ENCODE measurements at places on chromosomes 7 and 10.
A peak's percentile ranks its signal among the peaks of the same experiment; 100 is the strongest.

DNA sequence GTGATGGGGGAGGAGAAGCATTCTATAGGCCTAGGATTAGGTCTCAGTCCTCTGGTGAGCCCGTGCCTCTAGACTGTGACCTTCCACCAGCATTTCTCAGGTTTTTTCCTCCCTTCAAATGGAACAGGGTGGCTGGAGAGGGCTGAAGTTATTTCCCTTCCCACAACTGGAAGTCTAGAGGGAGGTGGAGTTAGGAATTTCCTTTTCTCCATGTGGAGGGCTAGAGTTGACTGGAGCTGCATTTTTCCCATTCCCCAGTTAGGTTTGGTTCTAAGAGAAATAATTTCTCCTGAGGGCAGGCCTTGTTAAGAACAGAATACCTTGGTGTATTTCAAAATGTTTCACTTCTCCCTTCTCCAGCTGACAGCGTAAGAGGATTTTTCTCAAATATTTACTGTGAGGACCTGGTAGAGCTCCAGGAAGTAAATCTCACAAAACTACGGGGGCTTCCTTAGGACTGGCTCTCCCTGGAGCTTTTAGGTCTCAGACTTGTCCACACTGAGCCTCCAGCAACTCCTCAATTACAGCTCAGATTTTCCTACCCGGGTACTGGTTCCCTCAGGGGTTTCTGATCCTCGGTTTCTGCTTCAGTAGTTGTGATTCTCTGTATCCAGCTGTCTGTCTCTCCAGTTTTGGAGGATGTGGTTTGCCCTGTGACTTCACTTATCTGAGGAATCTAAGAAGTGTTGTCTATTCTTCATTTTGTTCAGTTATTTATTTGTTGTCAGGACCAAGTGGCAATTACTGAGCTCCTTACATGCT is 6.0 kb upstream of the REEP3 start:
- DNase-seq: peak; percentile 29

- DNase-seq: peak; percentile 58
Observed at GRCh38 chr10:76428551-76429367, 997.3 kb downstream of the LRMDA start.

DNA sequence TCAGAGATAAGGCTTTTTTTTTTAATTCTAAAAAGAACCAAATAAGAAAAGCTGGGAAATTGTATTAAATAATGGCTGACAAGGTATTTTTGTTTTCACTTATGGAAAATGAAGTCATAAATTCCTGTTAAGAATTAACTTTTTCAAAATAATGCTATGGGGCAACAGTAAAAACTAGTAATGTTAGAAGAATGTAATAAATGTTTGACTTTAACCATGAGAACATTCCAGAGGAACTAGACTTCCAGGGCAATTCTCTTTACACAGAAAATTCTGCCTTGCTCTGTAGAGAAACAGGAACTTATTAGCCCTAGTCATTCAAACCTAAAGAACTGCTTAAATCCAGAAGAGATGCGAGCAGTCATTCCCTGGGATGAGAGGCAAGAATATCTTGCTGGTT is 571.1 kb downstream of the IPMK start:
- DNase-seq: no peak

GRCh38 chr10:76946270-76946669 is 691.3 kb downstream of the KCNMA1 start:
- DNase-seq: no peak

DNA sequence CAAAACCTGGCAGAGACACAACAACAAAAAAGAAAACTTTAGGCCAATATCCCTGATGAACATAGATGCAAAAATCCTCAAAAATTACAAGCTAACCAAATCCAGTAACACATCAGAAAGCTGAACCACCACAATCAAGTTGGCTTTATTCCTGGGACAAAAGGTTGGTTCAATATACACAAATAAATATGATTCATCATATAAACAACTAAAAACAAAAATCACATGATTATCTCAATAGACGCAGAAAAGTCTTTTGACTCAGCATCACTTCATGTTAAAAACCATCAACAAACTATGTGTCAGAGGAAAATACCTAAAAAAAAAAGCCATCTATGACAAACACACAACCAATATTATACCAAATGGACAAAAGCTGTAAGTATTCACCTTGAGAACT is 283.5 kb downstream of the THSD7A start:
- no peak for DNase-seq

GRCh38 chr10:5604961-5605360 is 61.4 kb downstream of the ASB13 start:
- no peak for DNase-seq

DNA sequence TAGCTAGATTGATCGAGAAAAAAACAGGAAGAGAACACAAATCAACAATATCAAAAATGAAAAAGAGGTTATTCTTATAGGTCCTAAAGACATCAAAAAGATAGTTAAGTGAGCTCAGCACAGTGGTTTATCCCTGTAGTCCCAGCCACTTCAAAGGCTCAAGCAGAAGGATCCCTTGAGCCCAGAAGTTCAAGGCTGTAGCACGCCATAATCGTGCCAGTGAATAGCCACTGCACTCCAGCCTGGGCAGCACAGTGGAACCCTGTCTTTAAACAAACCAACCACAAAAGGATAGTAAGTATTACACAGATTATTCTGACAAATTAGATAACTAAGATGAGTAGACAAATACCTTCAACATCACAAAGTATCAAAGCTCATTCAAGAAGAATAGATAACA is 83.2 kb downstream of the HBP1 start:
- no peak for DNase-seq

- DNase-seq: no peak
Observed at GRCh38 chr7:132609906-132610520, 33.7 kb upstream of the PLXNA4 start.

DNA sequence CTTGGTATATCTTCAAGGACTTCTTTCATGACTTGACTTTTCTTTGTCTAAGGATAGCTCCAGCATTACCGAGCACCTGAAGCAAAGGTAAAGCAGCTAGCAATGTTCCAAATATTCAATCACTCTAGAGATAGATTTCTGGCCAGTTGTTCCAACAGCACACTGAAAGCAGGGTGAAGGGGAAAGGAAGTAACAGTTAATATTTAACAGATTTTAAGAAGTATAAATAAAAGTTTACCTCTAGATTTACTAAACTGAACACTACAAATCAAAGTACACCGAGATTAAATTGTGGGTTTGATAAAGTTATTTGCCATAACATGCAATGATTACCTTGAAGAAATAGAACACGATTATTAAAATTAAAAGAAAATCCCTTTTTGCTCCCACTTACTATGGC is 70.9 kb upstream of the GRID1 start:
- DNase-seq: no peak

- peak; percentile 40 for DNase-seq
Observed at GRCh38 chr10:91409069-91409868, 875 bp upstream of the HECTD2 start.

DNA sequence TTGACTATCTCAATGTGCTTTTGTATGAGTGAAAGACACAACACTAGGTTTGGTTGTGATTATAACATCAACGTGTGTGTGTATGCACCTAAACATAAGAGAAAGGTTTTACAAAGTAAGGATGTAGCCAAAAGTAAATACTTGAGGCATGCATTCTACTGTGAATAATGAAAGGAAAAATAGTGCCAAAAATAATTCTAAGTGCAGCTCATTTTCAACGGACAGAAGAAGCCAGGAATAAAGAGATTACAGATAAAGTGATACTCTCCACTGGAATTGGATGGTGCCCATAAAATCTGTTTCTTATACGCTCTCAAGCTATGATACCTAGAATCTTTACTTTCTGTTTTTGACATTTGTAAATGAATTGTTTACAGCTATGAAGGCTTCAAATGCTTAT is 135.0 kb upstream of the TMEM72 start:
- DNase-seq: no peak

GRCh38 chr10:3972460-3973301 is 187.7 kb upstream of the KLF6 start:
- DNase-seq: no peak

- no peak for DNase-seq
Observed at GRCh38 chr10:66218981-66219587, 706.8 kb upstream of the LRRTM3 start.

DNA sequence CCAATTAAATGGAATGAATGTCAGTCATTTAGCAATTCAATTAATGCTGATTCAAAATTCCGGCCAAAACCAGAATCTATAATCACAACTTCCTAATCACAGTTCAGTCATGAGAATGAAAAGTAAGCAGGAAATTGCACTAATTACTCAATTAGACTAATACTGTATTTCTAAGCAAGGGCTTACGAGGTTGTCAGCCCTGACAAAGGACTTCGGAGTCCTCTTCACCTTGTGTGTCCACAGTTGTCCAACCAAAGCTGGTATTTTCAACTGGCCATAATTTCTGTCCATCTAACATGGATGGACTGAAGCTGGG is 17.4 kb downstream of the CPA1 start:
- no peak for DNase-seq

GRCh38 chr7:109763611-109764010 is 1193.9 kb downstream of the DNAJB9 start:
- DNase-seq: no peak

DNA sequence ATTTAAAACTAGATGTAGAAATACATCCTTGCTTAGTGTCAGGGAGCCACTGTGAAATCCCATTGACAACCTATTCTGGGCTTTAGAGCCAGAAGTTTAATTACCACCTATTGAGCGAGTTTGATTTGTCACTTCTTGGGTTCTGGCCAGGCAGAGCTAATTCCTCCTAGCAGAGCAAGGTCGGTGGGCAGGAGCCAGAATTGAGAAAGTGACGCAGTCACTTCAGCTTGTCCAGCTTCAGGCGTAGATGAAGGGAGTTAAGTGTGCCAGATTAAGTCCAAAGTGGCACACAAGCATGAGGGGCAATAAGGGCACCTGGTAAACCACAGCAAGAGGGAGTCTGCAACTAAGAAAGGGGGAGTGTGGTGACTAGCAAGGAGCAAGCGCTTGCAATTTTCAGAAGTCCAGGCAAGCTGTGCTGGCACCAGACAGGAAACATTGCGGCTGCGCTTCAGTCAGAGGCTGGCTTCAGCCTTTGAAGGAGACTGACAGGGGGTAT is 119.4 kb downstream of the ST7 start:
- peak; percentile 41 for DNase-seq

- DNase-seq: no peak
Observed at GRCh38 chr7:70053421-70053820, 455.1 kb downstream of the AUTS2 start.

DNA sequence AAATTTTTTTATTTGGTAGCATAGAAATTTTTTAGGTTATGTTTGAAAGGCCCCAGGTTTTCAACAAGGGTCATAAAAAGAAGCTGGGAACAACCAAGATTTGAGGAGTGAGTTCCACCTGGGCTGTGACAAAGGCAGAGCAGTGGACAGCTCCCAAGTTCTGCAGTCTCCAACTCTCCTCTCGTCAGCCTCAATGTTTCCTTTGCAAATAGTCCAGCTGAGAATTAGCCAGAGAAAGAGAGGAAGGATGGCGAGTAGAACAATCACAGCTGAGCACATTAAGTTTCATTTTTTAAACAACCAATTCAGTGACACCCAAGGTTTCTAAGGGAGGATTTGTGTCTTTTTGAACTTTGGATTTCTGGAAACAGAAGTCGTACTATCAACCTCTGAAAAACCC is 143.2 kb downstream of the NRCAM start:
- no peak for DNase-seq

GRCh38 chr10:116521424-116522290 is 24.1 kb upstream of the PNLIP start:
- peak; percentile 23 for DNase-seq

DNA sequence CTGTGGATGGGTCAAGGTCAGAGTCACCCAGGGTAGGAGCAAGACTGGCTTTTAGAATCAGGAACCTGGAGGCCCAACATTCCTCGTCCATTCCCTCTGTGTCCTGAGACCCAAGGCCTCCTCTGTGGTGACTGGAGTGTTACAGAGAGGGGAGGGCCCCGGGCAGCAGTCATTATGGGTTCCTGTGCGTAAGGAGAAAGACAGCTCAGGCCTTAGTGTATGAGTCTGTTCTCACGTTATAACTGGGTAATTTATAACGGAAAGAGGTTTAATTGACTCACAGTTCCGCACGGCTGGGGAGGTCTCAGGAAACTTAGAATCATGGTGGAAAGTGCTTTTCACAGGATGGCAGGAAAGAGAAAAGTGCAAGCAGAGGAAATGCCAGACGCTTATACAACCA is 422.3 kb downstream of the TCERG1L start:
- no peak for DNase-seq

GRCh38 chr7:21753071-21753470 is 192.6 kb downstream of the CDCA7L start:
- no peak for DNase-seq

GRCh38 chr10:74328388-74328787 is 177.4 kb downstream of the ADK start:
- no peak for DNase-seq

DNA sequence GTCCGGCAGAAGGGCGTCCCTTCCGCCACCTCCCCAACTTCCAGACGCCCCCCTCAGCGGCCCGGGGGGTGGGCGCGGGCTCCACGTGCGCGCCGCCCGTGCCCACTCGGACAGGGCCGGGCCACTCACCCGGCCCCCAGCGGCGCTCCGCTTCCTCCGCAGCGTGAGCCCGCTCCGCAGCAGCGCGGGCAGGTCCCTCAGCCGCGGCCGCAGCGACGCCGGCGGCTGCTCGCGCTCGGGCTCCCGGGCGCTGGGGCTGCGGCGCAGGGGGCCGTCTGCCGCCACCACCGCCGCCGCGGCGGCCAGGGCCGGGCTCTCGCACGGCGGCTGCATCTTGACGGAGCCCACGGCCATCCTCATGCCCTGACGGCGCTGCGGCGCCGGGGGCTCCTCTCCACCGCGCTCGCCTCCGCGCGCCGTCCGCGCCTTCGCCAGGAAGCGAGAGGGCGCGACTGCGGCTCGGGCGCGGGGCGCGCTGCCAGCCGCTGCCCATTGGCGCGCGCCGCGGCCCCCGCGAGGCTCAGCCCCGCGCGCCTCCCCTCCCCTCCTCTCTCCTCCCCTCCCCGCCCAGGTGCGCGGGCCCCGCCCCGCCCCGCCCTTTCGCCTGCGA is at the start of gene RAPGEF5:
RAPGEF5 (minus strand) TSS at position 454 of the 610 bp plus-strand sequence; CDS start at position 360, 94 bp downstream.
- no peak for DNase-seq

- no peak for DNase-seq
Observed at GRCh38 chr7:117155694-117156093, 167.2 kb downstream of the WNT2 start.

DNA sequence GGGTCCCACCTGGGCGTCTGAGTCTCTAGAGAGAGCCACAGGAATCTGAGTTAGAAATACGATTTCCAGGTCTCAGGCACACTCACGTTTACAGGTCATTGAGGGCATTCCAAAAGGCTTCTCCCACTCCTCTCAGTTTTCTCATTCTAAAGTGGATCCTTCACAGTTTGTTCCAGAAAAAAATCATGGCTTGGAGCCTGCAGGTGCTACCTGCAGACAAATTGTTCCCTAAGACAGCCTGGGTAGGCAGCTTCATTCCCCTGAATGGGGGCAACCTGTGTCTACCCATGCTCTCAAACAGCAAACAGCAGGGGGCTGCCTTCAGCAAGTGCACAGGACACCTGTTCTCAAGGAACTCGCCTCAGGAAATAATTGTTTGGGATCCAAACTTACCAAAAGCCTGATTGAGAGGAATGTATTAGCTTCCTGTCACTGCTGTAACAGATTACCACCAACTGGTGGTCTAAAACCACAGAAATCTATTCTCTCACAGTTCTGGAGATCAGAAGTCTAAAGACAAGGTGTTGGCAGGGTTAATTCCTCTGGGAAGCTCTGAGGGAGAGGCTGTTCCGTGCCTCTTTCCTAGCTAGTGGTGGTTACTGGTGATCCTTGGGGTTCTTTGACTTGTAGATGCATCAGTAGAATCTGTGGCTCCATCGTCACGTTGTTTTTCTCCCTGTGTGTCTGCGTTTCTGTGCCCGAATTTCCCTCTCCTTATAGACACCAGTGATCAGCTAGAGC is 117.2 kb downstream of the RAB11FIP2 start:
- no peak for DNase-seq

- DNase-seq: peak; percentile 77
Observed at GRCh38 chr7:74587435-74588126, 69.9 kb upstream of the GTF2I start.

GRCh38 chr7:143205560-143206293 is 16.1 kb upstream of the TAS2R40 start:
- no peak for DNase-seq

Measured in smooth muscle cell of the brain vasculature (primary cell).